ENCODE measurements at places on chromosomes 1 and 21.

- no peak for DNase-seq
Observed at GRCh38 chr21:32728848-32729247, 1.0 kb upstream of the SYNJ1 start.

- DNase-seq = no peak
Observed at GRCh38 chr1:183869664-183870063, 64.7 kb downstream of the RGL1 start.

GRCh38 chr1:27835046-27835445 lies 4.5 kb downstream of the PPP1R8 start:
- no peak for DNase-seq

- no peak for DNase-seq
Observed at GRCh38 chr1:10068605-10069294, 36.0 kb downstream of the UBE4B start.

All from activated CD4-positive, alpha-beta T cell treated with anti-CD3 and anti-CD28 coated beads for 48 hours (primary cell).